ENCODE measurements at places on chromosomes 12 and 14.

- DNase-seq = no peak
Measured at GRCh38 chr12:116116650-116117424, 160.7 kb downstream of the MED13L start.

GRCh38 chr12:74820324-74820723 lies 282.7 kb downstream of the ATXN7L3B start:
- no peak for DNase-seq

- no peak for DNase-seq
Measured at GRCh38 chr12:82688596-82688995, 1.9 kb downstream of the TMTC2 start.

- DNase-seq = no peak
Measured at GRCh38 chr12:23929906-23930305, 19.6 kb downstream of the SOX5 start.

- DNase-seq = no peak
Measured at GRCh38 chr12:52426034-52426433, 8.1 kb downstream of the KRT75 start.

- no peak for DNase-seq
Measured at GRCh38 chr14:28023853-28024252, 742.7 kb upstream of the FOXG1 start.

DNA sequence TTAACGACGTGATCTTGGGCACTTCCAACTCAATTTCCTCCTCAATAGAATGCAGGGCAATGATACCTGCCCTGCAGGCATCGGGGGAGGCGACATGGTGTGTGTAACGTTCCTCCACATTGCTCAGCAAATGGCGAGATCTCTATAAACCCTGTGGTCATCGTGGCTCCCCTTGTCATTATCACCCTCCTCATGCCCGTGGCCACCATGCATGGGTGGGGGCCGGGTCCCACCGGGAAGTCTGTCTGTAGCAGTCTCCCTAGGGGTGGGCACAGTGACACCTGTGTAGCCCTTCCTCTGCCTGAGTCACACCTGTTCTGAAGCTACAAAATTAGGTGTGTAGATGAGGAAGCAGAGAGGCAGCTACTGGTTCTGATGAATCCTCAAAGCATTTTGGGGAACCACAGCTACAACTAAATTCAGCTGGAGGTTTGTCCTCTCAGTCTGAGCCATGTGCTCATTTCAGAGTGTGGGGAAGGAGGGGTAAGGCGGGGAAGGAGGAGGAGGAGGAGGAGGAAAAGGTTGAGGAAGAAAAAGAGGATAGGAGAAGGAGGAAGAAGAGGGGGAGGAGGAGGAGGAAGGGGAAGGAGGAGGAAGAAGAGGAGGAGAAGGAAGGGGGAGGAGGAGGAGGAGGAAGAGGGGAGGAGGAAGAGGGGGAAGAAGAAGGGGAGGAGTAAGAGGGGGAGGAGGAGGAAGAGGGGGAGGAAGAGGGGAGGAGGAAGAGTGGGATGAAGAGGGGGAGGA lies 11.0 kb upstream of the CACNA2D4 start:
- DNase-seq = no peak

- DNase-seq = no peak
Measured at GRCh38 chr12:52205612-52206303, 13.9 kb upstream of the KRT80 start.

- DNase-seq = no peak
Measured at GRCh38 chr12:90520002-90520734, 434.8 kb downstream of the CCER1 start.

DNA sequence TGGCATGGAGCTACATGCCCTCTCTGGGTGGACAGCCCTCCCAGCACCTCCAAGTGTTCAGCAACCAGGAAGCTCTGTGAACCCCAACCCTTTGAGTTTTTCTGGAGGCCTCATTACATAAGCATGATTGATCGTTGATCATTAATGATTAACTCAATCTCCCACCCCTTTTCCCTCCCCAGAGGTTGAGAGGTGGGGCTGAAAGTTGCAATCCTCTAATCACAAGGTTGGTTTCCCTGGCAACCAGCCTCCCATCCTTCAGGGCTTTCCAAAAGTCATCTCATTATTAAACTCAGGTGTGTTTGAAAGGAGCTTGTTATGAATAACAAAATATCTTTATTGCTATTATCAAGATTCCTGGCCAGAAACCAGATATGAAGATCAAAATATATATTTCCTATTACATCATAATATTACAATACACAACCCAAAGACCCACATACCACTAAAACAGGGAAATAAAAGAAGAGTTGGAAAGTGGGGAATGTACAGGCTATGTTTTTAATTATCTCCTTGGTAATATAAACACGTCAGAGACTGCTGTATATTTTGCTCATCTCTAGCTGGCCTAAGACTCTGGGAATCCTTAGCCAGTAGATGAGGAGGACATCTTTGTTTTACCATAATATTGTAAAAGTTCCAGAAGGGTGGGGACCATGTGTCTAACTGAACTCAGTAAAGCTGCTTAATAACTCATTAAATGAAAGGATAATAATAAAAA lies 73.6 kb downstream of the SSPN start:
- DNase-seq = no peak

Data from HCT116 (cell line).